ENCODE measurements at places on chromosomes 3 and 15.

- DNase-seq: no peak
Measured at GRCh38 chr15:96200357-96200967, 130.0 kb upstream of the NR2F2 start.

DNA sequence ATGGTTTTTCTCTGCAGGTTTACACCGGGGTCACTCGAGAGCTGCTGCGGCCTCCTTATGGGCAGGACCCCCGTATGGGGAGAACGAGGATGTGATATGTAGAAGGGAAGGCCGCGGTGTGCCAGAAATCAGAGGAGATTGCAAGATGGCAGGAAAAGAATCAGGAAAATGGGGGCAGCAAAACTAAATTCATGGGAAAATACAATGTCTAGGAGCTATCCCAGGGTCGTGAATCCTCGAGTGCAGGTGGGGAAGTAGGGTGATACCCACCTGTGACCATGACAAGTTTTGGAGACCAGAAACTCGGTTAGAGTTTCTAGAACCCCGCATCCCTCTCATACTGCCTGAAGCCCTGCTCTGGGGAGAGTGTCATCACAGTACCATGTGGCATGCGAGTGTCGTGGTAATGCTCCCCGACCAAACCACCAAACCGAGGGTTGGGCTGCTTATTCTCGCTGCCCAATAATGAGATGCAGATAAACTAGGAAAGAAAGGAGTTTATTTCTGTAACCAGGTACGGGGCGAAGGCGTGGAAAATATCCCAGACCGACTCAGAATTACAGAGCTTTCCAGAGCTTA, 781 bp downstream of the TRNT1 start:
- DNase-seq: peak; percentile 20

DNA sequence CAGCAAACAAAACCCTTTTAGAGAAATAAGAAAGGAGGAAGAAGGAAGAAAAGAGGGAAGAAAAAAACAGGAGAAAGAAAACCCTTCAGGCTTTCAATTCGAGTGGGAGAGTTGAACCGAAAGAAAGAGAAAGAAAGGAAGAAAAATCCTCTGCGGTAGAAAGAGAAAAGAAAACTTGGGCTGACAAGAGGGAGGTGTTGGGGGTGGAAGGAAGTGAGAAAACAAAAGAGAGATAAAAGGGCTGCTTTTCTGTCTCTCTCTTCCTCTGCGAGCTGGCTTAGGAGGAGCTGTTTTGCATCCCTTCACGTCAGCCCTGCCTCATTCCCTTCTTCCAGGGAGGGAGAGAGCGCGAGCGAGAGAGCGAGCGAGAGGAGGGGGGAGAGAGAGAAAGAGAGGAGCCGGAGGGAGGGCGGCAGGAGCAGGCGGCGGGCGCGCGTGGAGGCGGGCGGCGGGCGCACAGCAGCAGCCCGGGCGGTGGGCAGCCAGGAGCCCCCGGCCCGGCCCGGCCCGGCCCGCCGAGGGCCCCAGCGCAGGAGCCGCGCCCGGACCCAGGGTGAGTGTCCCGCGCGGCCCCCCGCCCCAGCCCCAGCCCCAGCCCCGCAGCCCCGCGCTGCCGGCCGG, at the start of gene ZNF710:
ZNF710 (plus strand) TSS at position 263 of the 621 bp plus-strand sequence. CDS start 65,814 bp downstream, outside the sequence.
- peak; percentile 82 for DNase-seq

DNA sequence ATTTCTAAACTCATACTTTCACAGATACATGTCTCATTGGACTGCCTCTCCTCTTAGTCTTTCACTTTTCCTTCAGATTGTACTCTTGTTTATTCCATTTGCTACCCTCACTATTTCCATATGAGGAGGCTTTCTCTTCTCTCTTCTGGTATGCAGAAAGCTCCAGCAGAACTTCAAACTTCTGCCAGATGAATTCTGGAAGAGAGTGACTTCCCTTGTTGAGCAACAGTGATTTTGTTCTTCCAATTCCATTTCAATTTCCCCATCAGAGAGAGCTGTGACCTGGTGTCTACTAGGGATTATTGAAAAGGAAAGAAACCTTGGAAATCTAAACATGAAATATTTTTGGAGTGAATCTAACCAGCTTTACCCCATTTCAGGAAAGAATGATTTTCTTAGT, 523.2 kb upstream of the ZNF717 start:
- DNase-seq: peak; percentile 34

DNA sequence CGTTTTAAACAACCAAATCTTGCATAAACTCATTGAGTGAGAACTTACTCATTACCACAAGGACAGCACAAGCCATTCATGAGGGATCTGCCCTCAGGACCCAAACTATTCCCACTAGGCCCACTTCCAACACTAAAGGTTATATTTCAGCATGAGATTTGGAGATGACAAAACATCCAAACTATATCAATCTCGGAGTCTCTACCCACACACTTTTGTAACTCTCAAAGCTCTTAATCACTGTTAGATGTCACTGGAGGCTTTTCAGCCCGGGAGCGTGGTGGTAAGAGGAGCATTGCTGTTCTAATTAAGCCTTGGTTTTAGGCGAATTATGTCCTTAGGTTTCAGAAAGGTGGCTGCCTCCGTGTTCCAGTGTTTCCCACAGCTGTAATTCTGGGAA, 86.3 kb downstream of the CNTN6 start:
- no peak for DNase-seq

All from fibroblast of skin of back (primary cell).